T-helper 9 cell (primary cell): ENCODE measurements at places on chromosomes 2 and 18.

DNA sequence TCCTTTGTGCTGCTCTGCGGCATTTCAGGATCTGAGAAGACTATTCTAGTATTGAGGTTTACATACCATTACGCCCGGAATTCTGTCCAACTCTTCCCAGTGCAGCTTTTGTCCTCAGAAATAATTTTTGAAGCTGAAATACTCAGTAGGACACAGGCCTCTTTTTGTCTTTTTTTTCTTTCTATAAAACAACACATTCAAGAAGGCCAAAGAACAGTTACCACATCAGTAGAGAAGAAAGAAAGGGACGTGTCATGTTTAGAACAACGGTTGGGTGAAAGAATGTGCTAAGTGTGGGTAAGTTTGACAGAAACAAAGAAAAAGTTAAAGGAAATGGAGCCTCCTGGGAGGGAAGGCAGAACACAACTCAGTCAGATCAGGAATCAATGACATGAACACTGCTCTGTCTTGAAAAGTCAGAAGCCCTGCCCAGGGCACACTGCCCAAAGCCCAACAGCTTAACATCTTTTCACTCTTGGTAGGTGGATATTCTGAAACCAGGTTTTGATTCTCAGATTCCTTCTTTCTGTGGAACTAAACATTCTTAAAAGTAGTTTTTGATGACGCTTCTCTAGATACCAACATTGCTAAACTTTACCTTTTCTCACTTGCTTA lies 198.6 kb upstream of the CWC22 start:
- DNase-seq: no peak

- no peak for DNase-seq
These were observed 39.1 kb upstream of the PLEKHM3 start for GRCh38 chr2:208064220-208064961.

GRCh38 chr2:158507141-158507540 lies 50.4 kb downstream of the PKP4 start:
- no peak for DNase-seq

- DNase-seq: no peak
These were observed 40.5 kb downstream of the ANO7 start for GRCh38 chr2:241228860-241229516.

- no peak for DNase-seq
These were observed 128.9 kb upstream of the CELF4 start for GRCh38 chr18:37694516-37694915.

DNA sequence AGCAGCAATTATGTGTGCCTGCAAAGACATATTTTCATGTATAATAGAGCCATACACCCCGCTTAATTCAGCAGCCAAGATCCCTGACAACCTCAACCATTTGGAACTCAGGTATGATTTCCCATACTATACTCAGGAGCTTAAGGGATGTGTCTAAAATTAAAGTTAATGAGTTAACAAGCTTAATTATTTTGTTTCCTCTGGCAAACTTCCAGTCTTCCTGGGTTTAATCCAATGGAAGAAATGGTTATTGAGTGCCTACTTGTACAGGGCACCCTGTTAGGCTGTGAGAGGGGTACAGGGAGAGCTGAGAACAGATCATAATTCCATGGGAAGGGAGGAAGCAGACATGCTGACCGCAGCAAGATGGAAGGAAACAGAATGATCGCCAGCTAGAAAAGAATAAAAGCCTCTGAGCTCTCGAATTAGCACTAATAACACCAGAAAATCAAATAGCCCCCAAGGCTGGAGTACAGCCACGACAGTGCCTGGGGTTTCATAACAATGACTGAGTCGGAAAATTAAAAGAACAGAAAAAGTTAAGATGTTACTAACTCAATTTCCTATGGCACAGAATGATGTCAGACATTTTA lies 20.8 kb upstream of the CEP68 start:
- no peak for DNase-seq
